Prostate gland (tissue), 2 donors: ENCODE measurements at places on chromosomes 16 and 17.

DNA sequence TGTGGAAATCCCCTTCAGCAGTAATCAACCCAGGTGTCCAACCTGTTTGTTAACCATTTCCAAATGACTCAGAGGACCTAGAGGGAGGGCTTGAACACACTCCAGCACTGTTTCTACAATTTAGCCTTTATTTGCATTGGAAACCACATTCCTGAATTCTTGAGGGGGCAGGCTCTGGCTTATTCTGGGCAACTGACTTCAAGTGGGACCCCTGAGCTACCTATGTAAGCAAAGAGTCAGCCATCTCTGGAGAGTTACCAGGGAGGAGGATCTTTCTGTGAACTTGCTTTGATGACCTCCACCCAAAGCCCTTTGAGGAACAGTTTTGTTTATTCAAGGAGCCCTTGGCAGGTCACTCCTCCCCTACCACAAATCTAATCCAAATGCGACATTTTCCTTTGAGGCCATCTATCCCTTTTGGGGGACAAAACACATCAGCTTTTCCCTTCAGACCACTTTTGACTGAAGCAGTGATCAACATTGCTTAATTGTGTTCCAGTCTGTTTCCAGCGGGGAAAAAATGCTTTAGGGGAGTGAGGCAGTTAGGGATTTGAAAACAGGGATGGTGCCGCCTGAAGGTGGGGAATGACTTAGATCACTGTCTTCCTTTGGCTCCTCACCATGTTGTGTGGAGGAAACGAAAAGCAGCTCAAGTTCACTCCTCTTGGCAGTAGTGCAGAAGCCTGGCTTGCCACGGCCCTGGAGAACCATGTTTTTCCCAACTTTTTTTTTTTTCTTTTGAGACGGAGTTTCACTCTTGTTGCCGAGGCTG lies 46.2 kb downstream of the TUBD1 start:
- DNase-seq: peak; percentile 56

GRCh38 chr16:83301971-83302370 lies 505.8 kb upstream of the HSBP1 start:
- DNase-seq: no peak

- peak; percentile 7 for DNase-seq
Measured at GRCh38 chr17:34721326-34721725, 141.9 kb downstream of the TMEM132E start.

DNA sequence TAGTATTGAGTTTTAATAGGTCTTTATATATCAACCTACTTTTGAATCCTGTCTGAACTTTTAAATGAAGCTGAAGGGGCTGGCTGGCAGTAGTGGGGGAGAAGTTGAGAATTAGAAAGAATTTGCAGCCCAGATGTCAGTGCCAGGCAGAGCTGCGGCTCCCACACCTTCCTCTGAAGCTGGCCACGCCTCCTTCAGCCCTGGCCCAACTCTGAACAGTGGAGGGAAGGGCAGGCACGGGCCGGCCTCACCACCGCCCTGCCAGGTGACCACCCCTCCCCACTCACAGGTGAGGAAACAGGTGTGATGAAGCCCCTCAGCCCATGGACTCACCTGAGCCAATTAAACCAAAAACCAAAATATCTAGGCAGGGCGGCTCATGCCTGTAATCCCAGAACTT lies 87.0 kb downstream of the MGAT5B start:
- DNase-seq: no peak

GRCh38 chr17:79441356-79442160 lies 169.3 kb downstream of the RBFOX3 start:
- DNase-seq: no peak

DNA sequence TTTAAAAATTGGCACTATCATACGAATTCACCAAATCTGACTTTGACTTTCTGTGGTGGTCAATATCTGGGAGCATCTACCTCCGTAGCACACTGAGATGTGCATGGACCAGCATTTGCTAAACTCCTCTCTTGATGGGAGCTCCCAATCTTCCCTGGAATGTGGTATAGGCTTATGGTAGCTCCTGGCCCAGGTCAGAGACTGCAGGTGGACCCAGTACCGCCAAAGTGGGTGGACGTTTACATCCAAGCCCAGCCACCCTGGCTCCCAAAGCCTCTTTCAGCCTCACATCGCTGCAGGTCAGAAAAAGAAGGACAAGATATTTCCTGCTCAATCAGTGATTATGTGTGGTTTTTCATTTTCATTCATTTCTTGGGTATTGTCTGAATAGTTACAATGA lies 43.1 kb upstream of the NKD1 start:
- no peak for DNase-seq

- DNase-seq: no peak
Measured at GRCh38 chr17:45752246-45752645, 31.9 kb upstream of the CRHR1 start.

- DNase-seq: no peak
Measured at GRCh38 chr16:85234310-85235204, 122.3 kb upstream of the CIBAR2 start.

GRCh38 chr16:55938126-55938525 lies 63.0 kb upstream of the CES5A start:
- DNase-seq: no peak

DNA sequence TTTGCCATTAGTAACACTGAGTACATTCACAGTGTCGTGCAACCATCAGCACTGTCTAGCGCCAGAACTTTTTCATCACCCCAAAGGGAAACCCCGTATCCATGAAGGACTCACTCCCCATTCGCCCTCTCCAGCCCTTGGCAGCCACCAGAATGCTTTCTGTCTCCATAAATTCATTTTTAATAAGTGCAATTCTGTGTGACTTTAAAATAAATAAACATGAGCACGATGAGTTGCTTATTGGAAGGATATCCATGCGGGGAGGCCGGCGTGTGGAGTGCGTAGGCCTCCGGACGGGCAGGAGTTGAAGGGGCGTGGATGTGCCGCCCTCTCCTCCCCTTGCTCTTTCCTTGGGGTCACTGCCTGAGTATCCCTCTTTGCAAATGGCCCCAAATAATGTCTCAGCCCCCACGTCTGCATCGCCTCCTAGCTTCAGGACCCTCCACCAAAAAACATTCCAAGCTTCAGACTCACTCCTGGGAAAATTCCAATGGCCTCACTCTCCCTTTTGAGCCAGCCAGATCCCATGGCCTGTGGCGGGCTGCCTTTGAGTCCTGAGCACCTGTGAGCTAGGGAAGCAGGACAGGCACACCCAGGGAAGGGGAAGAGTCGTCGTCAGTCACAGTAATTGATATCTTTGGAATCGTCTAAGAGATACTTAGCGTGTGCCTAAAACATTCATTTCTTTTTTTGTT lies 306.3 kb downstream of the SEC14L1 start:
- DNase-seq: no peak

DNA sequence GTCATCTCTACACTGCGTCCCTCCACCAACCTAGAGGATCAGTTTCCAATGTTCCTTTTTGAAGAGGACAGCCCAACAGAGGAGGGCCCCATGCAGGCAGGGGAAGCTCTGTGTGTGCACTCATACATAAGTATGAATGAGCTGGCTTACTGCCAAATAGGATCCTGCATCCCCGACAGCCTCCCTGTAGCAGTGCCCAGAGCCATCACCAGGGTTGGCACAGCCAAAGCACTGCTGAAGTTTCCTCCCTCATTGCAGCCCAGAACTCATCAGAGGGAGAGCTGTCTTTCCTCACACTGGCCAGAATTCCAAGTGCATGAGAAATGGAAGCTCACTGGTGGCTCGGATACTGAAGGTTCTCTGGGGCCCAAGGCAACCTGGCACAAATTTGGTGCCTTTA lies 114.4 kb downstream of the ASIC2 start:
- DNase-seq: no peak

DNA sequence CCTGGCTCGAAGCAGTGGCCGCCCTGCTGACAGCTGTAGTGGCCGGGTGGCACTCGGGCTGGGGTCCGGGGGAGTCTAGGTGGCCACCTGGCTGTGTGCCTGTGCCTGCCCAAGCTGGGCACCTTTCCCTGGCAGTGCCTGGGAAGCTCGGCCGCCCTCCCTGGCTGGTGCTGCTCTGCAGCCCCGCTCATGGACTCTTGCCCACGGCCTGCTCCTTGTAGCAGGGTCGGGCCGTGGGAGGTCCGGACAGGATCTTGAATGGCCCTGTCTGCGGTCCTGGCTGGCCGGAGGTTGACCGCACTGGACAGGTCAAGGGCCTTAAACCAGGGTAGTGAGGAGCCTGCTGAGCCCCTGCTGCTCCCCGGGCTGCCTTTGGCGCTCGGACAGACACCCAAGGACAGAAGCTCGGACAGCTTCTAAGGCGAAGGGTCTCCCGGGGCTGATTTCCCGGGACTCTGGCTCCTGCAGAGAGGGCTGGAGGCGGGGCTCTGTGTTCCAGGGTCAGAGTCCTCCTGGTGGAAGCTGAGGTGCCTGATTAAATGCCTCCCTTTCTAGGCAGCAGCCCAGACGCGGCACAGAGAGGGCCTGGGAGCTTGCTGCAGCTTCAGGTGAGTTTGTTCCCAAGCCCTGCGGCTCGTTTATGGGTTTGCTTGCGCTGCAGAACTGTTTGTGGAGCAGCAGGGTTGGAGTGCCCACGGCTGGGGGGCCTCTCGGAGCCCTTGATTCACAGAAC lies 6.0 kb downstream of the CAPN15 start:
- DNase-seq: no peak

GRCh38 chr17:43897831-43898230 lies 9.5 kb downstream of the MPP2 start:
- peak; percentile 31 for DNase-seq

- no peak for DNase-seq
Measured at GRCh38 chr16:84631153-84631466, 13.2 kb upstream of the COTL1 start.

DNA sequence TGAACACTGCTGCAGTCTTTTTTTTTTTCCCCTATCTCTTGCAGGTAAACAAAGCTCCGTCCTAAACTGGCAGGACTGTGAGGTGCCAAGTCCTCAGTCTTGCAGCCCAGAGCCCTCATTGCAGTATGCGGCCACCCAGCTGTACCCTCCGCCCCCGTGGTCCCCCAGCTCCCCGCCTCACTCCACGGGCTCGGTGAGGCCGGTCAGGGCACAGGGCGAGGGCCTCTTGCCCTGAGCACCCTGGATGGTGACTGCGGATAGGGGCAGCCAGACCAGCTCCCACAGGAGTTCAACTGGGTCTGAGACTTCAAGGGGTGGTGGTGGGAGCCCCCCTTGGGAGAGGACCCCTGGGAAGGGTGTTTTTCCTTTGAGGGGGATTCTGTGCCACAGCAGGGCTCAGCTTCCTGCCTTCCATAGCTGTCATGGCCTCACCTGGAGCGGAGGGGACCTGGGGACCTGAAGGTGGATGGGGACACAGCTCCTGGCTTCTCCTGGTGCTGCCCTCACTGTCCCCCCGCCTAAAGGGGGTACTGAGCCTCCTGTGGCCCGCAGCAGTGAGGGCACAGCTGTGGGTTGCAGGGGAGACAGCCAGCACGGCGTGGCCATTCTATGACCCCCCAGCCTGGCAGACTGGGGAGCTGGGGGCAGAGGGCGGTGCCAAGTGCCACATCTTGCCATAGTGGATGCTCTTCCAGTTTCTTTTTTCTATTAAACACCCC lies 13.8 kb downstream of the IL34 start:
- DNase-seq: no peak

DNA sequence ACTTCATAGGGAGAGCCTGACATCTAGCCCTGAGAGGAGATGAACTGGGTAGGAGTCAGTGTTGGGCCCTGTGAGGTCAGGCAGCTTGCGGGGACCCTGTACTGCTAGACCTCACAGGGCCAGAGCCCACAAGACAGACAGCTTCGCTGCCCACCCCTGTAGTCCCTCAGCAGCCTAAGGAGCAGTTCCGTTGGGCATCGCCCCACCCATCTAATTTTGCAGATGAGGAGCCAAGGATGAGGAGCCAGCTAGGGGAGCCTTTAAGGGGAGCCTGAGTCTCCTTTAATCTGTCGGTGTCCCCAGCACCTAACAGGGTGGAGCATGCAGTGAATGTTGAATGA lies 755 bp upstream of the TUFM start:
- no peak for DNase-seq

GRCh38 chr16:50593410-50594150 lies 45.4 kb downstream of the NKD1 start:
- DNase-seq: no peak

GRCh38 chr17:56896968-56897359 lies 16.9 kb downstream of the TRIM25 start:
- no peak for DNase-seq

DNA sequence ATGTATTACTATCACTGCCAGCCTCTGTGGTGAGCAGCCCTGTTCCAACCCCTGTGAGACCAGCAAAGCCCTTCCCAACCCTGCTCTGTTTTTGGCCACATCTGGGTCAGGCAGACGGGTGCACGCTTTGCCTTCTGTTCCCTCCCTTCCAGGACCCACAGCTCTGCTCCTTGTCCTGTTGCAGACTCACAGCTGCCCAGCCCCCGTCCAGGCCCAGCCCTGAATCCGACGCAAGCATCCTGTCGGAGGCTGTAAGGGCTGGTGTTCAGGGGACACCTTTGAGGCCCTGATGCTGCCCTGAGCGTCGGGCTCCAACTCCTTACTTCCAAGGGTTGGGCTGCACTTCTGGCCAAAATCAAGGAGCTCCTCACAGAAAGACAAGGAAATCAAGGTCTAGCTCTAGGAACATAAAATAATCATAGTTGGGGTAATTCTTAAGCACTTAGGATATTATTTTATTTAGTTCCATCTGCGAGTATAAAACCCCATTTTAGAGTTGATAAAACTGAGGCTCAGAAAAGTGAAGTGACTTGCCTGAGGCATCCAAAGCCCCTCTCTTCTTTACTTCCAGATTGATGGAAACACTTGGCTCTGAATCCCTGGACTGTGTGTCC lies 14.3 kb upstream of the SRCIN1 start:
- DNase-seq: no peak

DNA sequence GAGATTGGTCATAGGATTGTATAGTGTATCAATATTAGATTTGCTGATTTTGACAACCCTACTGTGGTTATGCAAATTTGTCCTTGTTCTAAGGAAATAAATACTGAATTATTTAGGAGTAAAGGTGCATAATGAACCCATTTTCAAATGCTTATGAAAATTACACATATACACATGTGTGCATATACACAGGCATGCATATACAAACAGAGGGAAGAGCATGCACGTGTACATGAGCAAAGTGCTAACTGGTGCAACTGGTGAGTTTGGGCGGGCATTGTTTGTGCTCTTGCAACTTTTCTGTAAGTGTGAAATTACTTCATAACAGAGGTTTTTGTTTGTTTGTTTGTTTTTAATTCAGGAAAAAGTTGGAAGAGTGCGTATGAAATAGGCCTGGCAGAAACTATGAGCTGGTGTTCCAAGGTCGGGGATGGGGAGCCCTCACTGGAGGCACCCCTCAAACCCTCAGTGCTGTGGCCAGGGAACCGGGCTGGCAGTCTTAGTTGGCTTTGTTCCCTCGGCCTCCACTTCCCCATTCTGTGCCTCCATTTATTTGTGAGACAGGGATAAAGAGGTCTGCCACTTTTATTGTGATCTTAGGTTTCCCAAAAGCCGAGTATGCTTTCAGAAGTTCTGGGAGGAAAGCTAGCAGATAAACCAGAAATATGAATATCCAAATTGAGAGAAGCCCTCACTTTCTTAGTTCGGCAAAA lies 5.8 kb downstream of the DEXI start:
- DNase-seq: no peak

- DNase-seq: no peak
Measured at GRCh38 chr16:48559462-48560211, 50.3 kb downstream of the N4BP1 start.
